ENCODE measurements at places on chromosomes 4 and X. TPM values are rescaled to one million over a fixed set of nuclear protein-coding genes. Genes with fewer than 3 reads are reported as not detected.

ESX1 gene
- total RNA-seq: not detected

RBM46 gene
- total RNA-seq: not detected

GABRG1 gene
- not detected for total RNA-seq

IL15 gene
- total RNA-seq: 0.66 TPM

DNA sequence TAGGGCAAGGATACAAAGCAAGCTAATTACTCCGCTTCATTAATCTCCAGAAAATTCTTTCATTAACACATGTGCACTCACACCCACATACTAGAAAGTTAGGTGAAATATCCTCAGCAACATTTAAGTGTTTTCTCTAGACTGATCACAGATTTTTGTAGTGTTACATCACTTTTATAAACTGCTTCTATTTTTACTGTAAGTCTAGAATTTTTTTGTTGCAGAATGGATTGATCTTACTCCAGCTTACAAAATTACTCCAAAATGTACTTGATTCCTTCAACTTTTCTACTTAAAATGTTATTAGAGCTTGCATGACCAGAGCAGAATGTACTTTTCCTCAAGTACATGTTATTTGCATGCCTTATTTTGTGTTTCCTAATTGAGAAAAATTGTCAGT lies 2325.2 kb downstream of the PCDH7 start:
- no peak overlapping the region for H3K4me3 ChIP-seq
- no peaks in the 10 kb centered on the region for H3K36me3 ChIP-seq
- no peak for DNase-seq
- no peaks in the 10 kb centered on the region for H3K27me3 ChIP-seq
- H3K27ac ChIP-seq: no peak overlapping the region
- H3K4me1 ChIP-seq: no peaks in the 10 kb centered on the region
